ENCODE measurements at places on chromosomes 7 and 10.
A peak's percentile ranks its signal among the peaks of the same experiment; 100 is the strongest.

GRCh38 chr7:34260279-34260678, 354.9 kb downstream of the BMPER start:
- H3K27me3 ChIP-seq: no peaks in the 10 kb centered on the region
- H3K4me3 ChIP-seq: no peak overlapping the region
- no peak for DNase-seq
- H3K27ac ChIP-seq: no peak overlapping the region
- H3K4me1 ChIP-seq: no peaks in the 10 kb centered on the region

DNA sequence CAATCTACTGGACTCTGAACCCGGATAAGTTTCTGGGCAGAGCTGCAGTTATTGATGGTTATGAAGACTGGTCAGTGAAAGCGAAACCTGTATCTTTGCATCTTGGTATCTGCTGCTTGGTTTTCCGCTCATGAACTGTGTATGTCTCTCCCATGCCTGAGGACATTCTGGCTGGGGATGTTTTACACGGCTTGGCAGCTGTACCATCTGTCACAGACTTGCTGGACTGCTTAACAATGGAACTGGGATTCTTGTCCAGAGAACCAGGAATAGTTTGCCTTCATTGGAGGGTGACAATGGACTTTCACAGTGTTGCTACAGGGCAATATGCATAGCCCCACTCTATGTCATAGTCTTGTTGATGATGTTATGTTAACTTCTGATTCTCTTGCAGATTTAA, 119.9 kb upstream of the TMEM106B start:
- no peak overlapping the region for H3K4me3 ChIP-seq
- no peaks in the 10 kb centered on the region for H3K36me3 ChIP-seq
- no peak for DNase-seq
- no peak overlapping the region for H3K27ac ChIP-seq

DNA sequence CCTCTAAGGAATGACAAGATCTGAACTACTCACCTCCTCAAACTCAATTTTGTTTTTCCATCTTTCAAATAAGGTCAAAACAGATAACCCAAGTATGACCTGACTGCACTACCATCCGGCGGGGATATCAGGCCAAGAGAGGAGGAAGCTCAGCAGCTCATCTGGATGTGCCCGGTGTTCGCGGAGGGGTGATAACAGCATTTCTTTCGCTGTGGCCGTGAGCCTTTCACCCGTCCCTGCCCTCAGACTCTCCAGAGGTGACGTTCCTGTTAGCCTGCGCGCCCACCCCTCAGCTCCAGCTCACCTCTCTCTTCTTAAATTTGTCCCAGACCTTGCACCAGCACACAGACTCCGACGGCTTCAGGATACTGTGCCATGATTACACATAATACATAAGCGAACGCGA, 526 bp downstream of the ZNF248 start:
- peaks cover 23% of the 10 kb centered on the region for H3K4me1 ChIP-seq
- no peaks in the 10 kb centered on the region for H3K27me3 ChIP-seq
- peak overlapping the region; percentile 83 for H3K4me3 ChIP-seq
- peaks cover 24% of the 10 kb centered on the region for H3K36me3 ChIP-seq
- peak; percentile 51 for DNase-seq
- H3K27ac ChIP-seq: peak overlapping the region; percentile 92

DNA sequence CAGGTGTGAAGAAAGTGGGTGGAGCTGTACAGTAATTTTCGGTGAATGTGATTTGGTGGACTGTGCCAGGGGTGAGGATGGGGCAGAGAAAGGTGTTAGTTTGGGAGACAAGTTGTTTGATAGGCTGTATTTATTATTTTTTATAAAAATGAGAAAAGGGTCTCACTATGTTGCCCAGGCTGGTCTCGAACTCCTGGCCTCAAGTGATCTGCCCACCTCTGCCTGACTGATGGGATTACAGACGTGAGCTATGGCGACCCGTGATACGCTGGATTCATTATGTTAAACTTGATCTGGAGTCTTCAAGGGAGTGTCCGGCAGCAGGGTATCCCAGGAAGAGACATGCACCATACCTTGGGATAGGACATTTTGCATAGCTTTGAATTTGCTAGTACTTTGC, 1.3 kb downstream of the KAT6B start:
- no peaks in the 10 kb centered on the region for H3K27me3 ChIP-seq
- no peak overlapping the region for H3K27ac ChIP-seq
- peaks cover 17% of the 10 kb centered on the region for H3K36me3 ChIP-seq
- H3K4me3 ChIP-seq: peak overlapping the region; percentile 86
- peaks cover 46% of the 10 kb centered on the region for H3K4me1 ChIP-seq
